ENCODE measurements at places on chromosomes 3 and 15. TPM values are rescaled to one million over a fixed set of nuclear protein-coding genes. Genes with fewer than 3 reads are reported as not detected.

Gene GP9
- not detected for total RNA-seq

Gene CAMP
- not detected for total RNA-seq

Gene MORC1
- not detected for total RNA-seq

Gene SLC12A1
- total RNA-seq, result not detected

Gene KCNAB1
- 0.21 TPM for total RNA-seq

Gene GUCA1C
- not detected for total RNA-seq

Gene PAK2
- total RNA-seq, result 76.7 TPM

GRCh38 chr3:128413003-128413370 lies 53.7 kb downstream of the DNAJB8 start:
- DNase-seq, result no peak

DNA sequence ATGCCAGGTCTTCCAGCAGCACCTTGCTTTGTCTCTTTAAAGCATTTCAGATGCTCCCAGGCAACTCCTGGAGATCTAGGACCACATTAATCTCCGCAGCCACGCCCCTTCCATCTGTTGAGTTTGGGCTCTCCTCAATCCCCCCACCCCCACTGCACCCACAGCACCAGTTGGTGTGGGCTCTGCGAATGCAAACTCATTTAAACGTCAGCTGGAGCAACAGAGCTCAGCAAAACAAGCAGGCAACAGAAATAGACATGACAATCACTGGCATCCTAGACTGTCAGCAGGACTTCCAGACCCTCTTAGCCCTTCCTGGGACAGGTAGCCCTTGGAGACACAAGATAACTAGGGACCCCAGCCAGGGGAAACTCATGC lies 106.9 kb downstream of the LSM3 start:
- no peak for DNase-seq

DNA sequence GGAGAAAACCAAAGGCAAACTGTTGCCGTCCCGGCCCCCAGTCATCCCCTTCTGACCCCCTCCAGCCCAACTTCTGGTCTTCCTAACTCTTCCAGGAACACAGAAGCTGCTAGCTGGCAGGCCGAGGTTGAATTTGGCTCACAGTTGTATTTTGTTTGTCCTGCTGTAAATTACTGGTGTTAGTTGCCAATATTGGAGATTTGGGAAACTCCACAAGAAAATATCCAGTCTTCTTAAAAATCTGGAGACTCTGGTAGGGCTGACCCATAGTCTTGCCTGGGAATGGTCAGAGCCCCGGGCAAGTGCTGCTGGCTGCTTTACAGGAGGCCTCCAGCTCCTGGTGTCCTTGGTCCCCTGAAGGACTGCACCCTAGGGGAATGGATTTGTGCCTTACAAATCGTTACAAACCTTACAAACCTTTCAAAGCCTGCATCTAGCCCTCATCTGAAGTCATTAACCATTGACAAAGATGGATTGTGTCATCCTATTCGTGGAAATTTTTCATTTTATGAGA lies 112.0 kb upstream of the MCTP2 start:
- DNase-seq, result no peak

GRCh38 chr3:69770219-69770618 lies 31.0 kb downstream of the MITF start:
- no peak for DNase-seq

DNA sequence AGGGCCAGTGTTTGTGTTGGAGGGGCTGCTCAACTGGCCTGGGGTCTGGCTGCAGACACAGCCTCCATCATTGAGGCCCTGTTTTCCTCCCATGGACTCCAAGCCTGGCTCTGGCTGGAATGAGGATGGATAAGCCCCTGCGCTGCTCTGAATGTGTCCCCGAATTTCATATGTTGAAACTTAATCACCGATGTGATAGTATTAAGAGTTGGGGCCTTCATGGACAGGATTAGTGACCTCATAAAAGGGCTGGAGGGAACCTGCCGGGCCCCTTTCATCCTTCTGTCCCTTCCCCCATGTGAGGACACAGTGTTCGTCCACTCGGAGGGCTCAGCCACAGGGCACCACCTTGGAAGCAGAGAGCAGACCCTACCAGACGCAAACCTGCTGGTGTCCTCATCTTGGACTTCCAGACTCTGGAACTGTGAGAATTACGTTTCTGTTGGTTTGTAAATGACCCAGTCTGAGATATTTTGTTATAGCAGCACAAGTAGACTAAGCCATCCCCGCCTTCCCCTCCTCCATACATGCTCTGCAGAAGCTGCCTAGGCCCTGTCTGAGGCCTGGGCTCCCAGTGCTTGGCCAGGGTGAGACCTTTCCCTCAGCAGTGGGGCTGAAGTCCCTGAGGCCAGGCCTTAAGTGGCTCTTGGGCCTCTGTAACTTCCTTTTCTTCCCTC lies 3.8 kb upstream of the LCTL start:
- DNase-seq, result no peak

DNA sequence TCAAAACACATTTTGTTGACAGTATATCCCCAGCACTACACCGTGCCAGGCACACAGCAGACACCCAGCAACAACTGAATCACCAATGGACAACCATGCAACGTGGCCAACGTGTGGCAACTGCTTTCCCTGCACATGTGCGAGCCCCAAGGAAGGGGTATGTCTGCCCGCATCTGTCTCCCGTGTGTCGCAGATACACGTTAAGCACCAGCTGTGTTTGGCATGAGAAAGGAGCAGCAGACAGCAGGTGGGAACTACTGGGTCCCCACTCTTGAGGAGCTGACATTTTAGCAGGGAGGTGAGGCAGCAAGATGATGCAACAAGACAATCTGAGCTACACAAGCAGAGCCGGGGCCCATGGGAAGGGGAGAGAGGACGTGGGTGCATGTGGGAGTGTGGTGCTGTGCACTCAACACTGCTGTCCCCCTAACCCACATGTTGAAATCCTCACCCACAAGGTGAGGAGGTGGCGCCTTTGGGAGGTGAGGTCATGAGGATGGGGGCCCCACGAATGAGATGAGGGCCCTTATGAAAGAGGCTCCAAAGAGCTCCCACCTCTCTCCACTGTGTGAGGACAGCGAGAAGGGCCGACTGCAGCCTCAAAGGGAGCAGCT lies 56.2 kb downstream of the ROPN1B start:
- peak; percentile 59 for DNase-seq

GRCh38 chr3:14194865-14195264 lies 16.2 kb downstream of the LSM3 start:
- no peak for DNase-seq

DNA sequence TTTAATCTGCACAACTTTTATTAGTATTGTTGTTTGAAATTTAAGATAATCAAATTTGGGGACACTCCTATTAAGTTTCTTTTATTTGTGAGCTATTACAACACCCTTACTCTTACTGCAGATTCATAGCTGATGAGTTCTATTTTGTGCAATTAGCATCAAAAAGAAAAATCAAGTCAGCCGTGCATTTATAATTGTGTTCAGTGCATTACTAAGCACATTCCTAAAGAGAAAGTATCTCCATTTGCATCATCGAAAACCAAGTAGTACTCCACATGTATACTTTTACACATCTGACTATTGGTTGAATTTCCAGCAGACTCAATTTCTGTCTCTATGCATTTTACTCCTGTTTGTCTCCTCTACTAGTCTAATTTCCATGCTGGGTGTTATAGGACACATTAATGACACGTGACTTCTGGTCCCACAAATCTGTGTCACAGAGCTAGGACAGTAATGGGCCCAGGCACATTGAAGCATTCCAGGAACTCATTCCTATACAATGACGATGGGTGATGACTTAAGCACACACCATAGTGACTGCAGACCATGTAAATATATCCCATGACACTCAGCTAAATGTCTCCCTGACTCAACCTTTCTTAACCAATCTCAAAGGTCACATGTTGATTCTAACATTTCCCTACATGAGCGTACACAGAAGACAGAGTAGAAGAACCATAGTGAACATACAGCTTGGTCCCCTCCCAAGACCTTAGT lies 477.5 kb downstream of the LPP start:
- no peak for DNase-seq

GRCh38 chr3:137770066-137770834 lies 6.1 kb downstream of the SOX14 start:
- DNase-seq, result no peak

DNA sequence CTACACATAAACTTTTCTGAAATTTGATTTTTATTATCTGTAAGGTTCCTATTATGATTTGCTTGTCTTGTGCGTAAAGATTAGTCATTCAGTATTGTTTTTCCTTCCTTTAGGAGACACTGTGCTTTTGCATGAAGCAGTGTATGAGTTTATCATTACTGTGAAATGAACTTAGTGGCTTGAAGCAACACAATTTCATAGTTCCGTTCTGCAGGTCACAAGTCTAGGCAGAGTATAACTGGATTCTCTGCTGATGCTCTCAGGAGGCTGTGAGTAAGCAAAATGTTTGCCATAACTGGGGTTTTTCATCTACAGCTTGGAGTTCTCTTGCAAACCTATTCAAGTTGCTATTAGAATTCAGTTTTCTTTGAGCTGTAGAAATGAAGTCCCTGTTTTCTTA lies 1136.1 kb downstream of the OTOL1 start:
- no peak for DNase-seq

DNA sequence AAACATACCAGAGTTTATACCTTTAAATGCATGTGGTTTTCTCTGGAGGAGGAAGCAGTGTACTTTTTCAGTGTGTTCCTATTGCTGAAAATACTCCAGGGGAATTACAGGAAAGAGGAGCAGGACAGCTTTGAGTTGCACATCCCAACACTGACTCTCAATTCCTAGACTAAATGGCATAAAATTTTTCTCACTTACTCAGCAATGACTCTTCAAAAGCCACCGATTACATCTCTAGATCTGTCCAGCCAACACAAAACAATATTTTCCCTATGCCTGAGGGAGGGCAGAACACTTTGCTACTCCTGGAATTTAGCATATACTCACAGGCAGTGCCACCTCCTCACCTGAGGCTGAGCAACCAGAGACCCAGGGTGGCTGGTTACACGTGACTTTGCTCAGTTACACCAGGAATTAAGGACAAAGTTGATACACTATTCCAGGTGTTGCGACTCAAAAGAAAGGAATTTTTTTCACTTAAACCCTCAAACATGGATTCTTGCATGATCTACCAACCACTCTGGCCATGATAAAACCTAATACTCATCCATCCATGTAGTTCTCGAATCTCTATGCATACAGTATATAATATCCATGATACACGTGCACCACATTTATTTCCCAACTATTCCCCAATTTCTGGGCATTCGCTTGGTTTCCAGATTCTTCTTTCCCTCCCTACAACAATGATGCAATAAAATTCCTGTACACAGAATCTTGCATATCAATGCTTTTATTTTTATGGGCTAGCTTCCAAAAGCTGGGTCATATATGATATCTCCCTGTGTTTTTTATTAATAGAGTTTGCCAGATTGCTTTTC lies 194.6 kb downstream of the THRB start:
- no peak for DNase-seq

- no peak for DNase-seq
Measured at GRCh38 chr15:33154351-33155166, 40.0 kb downstream of the FMN1 start.

- DNase-seq, result no peak
Measured at GRCh38 chr3:165217739-165218138, 21.6 kb upstream of the SLITRK3 start.

- DNase-seq, result no peak
Measured at GRCh38 chr15:33277689-33278088, 33.1 kb upstream of the RYR3 start.

- no peak for DNase-seq
Measured at GRCh38 chr15:92306663-92307062, 87.0 kb upstream of the ST8SIA2 start.

GRCh38 chr3:53841296-53841695 lies 4.9 kb downstream of the CHDH start:
- DNase-seq, result no peak

- DNase-seq, result no peak
Measured at GRCh38 chr15:84597296-84597695, 3.5 kb upstream of the ZSCAN2 start.

- DNase-seq, result no peak
Measured at GRCh38 chr3:29627136-29628117, 346.6 kb downstream of the RBMS3 start.

GRCh38 chr3:45017821-45018220 lies 8.3 kb upstream of the CLEC3B start:
- no peak for DNase-seq

- peak; percentile 86 for DNase-seq
Measured at GRCh38 chr15:65791335-65792137, 557 bp downstream of the DENND4A start.

DNA sequence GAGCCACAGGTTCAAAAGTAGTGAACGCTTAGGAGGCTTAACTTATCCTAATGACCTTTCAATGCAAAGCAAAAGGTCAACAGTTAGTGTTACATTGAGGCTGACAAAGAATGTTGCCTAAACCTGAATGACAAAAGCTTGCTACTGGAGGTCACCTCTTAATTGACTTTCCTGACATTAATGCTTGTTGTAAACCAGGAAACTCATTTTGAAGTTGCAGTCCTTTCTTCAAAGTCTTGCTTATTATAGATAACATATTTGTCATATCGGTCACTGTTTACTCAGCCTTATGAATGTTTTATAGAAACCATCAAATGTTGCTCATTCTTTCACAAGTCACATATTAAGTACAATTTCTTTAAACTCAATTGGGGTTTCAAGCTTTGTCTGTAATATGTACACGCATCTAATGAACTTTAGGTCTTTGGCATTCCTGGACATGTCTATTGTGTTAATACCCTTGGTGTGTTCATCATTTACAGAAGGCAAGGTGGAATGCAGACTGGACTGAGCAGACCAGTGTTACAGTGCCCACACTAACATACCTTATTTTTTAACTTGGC lies 488.2 kb upstream of the NECTIN3 start:
- no peak for DNase-seq

DNA sequence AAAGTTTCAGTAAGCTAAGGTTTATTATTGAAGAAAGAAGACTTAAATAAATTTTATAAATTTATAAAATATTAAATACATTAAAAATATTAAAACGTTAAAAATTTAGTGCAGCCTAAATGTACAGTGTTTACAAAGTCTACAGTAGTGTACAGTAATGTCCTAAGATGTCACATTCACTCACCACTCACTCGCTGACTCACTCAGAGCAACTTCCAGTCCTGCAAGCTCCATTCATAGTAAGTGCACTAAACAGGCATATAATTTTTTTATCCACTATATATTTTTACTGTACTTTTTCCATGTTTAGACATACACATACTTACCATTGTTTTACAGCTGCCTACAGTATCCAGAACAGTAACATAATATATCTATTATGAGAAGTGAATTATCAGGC lies 51.5 kb downstream of the TJP1 start:
- no peak for DNase-seq

Measured in osteocyte (in vitro differentiated cells).